Activated B cell treated with CpG ODN at 0.5 μM for 24 hours (primary cell): ENCODE measurements at places on chromosomes 12 and 14. TPM values are rescaled to one million over a fixed set of nuclear protein-coding genes. Genes with fewer than 3 reads are reported as not detected.

GRCh38 chr12:26571560-26571959 is 261.4 kb downstream of the ITPR2 start:
- no peak for DNase-seq

DNA sequence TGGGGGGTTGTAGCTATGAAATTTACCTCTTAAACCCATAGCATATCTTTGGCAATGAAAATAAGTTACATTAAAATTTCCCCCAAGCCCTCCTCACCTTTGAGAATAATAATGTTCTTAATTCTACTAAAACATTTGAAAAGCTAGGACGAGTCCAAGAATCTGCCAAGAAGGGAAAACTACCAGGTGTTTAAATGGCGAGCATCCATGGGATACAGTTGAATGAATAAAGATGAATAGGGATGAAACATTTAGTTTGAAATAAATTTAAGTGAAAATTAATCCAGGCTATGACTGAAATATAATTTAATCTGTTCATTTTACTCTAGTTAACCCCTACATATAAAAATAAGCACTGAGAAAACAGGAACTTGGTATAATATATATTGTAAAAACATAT is 536.7 kb downstream of the FLRT2 start:
- no peak for DNase-seq

GRCh38 chr14:94288610-94289465 is 4.2 kb downstream of the SERPINA10 start:
- DNase-seq, result no peak

DNA sequence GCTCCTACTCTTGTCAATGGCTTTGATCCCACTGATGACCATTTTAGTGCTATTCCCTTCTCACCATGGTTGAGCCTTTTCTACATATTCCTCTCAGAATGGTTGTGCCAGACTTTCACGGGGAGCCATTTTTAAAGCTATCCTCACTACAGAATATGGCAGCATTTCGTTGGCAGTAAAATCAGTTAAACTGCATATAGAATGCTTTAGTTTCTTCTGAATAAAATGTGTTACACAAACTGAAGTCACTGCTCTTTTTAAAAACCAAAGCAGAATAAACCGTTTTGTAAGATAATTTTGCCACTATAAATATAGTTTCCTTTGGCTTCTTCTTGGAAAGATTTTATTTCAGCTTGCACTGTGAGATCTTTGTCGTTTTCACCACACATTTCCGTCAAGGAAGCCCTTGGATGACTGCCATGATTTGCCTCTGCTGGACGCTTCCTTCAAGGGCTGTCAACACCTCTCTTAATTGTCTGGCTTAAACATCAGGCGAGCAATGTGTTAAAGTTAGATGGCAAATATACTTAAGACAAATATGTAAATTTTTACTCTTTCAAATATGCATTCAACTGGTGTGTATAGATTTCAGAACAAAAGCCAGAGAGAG is 624.2 kb downstream of the DIO2 start:
- DNase-seq, result no peak

- no peak for DNase-seq
Observed at GRCh38 chr12:95545731-95546490, 5.4 kb downstream of the USP44 start.

DNA sequence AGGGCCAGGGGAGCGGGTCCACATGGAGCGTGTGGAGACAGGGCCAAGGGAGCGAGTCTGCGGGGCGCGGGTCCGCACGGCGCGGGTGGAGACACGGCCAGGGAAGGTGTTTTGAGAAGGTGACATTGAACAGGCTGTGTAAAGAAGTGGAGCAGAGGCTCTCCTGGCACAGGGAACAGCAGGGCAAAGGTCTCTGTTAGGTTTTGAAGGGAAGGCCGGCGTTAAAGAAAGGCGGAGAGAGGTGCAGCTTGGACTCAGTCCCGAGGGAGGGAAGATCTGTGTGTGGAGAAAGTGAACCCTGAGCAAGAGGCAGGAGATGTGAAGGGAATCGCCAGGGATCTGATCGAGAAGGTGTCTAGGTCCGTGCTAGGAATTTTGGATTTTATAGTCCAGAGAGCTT is 1.8 kb downstream of the PXMP2 start:
- no peak for DNase-seq

DNA sequence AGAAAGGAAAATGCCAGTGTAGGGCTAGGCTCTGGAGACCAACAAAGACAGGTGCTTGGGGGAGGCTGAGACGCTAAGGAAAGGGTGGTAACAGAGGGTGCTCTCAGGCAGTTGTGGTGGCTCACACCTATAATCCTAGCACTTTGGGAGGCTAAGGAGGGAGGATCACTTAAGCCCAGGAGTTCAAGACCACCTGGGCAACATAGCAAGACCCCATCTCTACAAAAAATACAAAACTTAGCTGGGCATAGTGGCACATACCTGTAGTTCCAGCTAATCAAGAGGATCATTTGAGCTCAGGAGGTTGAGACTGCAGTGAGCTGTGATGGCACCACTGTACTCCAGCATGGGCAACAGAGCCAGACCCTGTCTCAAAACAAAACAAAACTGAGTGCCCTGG is 12.4 kb downstream of the REM2 start:
- no peak for DNase-seq

Gene ANAPC5
- 116 and 143 TPM in 2 replicates for total RNA-seq

Gene PLCZ1
- total RNA-seq, result not detected in 2 replicates

Gene LPAR5
- total RNA-seq, result 27.7 and 30.4 TPM in 2 replicates

Gene KCNH3
- 0.27 and 0.44 TPM in 2 replicates for total RNA-seq
